Germinal center (tissue), 1 donor: ENCODE measurements at places on chromosomes 11 and 22.

DNA sequence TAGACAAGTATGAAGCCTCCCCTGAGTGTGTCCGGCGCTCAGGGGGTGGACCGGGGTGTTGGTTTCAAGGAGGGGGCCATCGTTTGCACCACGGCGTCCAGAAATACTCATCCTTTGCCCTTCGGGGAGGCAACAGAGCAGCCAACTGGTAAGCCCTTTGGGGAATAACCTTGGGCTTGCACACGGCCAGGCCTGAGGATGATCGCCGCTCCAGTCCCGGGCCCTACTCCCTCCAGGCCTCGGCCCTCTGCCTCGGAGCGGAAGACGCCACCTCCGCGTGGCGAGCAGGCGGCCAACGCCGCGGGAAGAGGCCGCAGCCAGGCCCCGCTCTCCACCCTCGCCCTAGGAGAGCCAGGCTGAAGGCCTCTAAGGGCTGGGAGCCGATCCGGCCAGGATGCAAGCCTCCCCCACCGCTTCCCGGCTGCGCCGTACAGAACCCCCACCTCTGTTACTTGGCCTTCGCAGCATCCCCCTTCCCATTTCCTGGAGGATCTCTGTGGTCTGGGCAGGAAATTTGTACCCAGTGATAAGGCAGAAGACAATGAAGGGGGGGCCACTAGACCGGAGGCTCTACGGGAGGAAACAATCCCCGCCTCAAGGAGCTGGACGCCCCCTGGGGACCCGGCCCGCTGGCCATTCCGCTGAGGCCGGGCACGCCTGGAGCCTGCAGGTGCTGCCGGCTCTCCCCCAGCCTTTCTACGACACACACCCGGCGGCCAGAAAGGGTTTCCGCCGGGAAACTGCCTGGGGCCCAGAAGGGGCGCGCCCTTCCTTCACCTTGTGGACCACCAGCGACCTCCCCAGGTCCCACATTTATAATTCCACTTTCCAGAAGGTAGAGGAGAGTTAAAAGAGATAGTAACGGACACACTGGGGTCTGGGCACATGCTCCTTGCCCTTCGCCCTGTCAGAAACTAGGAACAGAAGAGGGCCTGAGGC, 2.6 kb downstream of the ESAM start:
- no peak for DNase-seq

- DNase-seq = no peak
These were observed 38.5 kb downstream of the CARD18 start for GRCh38 chr11:105100981-105101630.

GRCh38 chr11:113001709-113002108, 40.5 kb downstream of the NCAM1 start:
- DNase-seq = no peak

- DNase-seq = peak; percentile 24
These were observed 4.4 kb downstream of the NAALADL1 start for GRCh38 chr11:65053827-65054508.

DNA sequence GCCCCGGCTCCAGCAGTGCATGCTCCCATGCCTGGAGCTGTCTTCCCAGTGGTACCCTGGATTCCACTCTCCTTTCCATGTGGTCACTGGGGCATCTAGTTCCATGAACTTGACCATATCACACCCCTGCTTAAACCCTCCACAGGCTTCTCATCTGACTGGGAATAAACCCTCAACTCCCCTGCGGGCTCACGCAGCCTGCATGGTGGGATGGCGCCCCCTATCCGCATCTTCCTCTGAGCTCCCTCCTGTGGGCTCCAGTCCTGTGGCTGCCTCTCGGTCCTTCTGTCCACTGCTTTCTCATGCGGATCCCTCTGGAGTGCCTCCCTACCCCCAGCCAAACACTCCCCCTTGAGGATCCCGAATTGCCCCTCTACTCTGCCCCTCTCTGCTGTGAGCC, 41.4 kb upstream of the TTLL12 start:
- DNase-seq = no peak

DNA sequence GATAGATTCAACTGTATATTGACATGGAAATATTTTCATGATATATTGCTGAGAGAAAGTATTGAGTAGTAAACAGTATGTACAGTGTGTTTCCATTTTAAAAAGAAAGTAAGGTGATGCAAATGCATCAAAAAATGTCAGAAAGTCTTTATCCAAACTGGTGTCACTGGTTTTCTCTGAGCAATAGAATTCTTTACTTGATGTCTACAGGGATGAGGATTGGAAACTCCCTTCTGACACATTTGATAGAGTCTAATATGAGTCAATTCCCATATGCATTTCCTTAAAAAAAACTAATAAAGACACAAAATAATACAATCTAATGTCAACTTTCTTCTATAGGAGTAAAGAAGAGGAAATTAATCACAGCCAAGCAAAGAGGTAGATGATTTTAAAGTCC, 18.3 kb upstream of the CCDC179 start:
- no peak for DNase-seq
